ENCODE measurements at places on chromosomes 1 and 21. TPM values are rescaled to one million over a fixed set of nuclear protein-coding genes. Genes with fewer than 3 reads are reported as not detected.

The IL12RB2 gene
- total RNA-seq: not detected

The FAAH gene
- total RNA-seq: 0.29 TPM

The COL8A2 gene
- total RNA-seq: 6.2 TPM

The TPTE gene
- total RNA-seq: not detected

The KANK4 gene
- not detected for total RNA-seq

The LYPD8 gene
- total RNA-seq: not detected

The DEGS1 gene
- total RNA-seq: 121 TPM
